Stimulated activated CD8-positive, alpha-beta memory T cell treated with anti-CD3 and anti-CD28 coated beads, Interleukin-7, amount 100 ng/mL, for 24 hours (primary cell): ENCODE measurements at places on chromosomes 1 and 21.

DNA sequence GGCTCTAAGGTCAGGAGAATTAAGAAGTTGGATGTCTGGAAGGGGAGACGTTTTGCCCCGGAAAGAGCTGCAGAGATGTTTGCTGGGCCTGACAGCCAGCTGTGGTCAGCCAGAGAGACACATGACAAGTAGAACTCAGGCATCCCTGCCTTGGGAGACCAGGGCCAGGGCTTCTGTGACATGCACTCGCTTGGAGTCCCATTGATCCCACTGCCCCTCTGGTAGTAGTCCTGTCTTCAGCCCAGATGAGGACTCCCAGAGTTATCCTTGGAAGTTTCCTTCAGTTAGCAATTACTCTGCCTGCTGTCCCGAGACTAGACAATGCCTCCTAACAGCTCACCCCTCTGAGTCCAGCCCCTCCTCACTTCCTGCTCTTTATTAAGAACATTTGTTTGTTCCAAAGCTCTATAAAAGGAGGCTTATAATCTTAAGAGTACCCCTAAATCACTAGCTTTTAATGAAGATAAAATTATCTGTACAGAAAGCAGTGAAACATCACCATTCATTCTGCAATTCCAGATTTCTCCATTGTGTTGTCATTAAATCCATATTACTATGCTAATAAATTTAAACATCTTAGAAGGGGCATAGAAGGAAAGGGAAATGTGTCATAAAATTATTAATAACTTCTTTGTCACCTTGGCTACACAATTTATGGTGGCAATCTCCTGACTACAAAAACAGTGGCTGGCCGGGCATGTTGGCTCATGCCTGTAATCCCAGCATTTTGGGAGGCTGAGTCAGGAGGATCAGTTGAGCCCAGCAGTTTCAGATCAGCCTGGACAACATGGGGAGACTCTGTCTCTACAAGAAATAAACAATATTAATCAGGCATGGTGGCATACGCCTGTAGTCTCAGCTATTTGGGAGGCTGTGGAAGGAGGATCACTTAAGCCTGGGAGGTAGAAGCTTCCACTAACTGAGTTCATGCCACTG is 94.2 kb downstream of the KCNK1 start:
- DNase-seq, result no peak

- no peak for DNase-seq
Measured at GRCh38 chr1:173717238-173717637, 2.5 kb downstream of the KLHL20 start.

- DNase-seq, result no peak
Measured at GRCh38 chr1:81679942-81680341, 120.8 kb upstream of the ADGRL2 start.

GRCh38 chr21:45470773-45471524 is 66.0 kb downstream of the COL18A1 start:
- DNase-seq, result no peak
